ENCODE measurements at places on chromosomes 7 and 10.

GRCh38 chr7:138564365-138564764 is 104.3 kb downstream of the TRIM24 start:
- no peak for DNase-seq

DNA sequence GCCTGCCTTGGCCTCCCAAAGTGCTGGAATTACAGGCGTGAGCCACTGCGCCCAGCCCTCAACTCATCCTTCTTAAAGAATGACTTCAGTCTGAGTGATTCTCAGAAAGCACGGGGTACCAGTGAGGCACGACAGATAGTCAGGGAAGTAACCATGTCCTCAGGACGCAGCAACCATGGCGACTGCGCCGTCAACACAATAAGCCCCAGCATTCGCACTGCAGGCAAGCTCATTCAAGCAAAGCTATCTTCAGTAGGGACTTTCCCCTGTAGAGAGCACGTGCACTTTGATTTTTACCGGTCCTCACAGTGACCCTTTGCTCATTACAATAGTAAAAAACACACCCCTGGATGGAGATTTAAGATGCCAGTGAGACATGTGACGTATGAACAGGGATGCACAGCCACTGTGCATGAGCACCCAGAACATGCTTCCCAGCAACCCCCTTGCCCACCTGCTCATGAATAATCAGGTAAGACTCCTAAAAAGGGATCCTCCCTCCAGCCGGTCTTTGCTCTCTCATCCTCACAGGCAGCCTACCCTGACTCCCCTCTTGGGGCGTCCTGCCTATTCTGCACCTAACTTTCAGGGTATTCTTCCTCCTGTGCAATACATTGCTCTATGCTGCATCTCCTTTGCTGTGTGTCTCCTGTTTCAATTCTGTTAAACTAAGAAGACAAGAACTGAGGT is 9.1 kb downstream of the WDR86 start:
- no peak for DNase-seq

DNA sequence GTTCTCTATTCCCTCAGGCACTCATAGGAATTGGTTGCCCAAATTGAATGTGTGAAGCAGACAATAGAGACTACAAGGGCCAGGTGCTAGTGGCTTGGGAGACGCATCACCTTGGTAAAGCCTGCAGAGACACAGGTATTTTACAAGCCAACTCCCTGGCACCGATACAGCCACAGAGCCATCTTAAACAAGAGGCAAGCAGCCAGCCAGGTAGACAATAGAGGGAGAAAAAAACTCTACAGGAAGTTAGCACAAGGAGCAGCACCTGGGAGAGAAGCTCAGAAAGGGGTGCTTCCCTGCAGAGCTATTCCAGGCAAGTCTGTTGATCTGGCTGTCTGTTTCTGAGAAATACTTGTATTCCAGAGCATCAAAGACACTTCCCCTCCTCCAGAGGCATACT is 43.0 kb upstream of the CDK1 start:
- DNase-seq: no peak

- DNase-seq: no peak
Measured at GRCh38 chr7:31027161-31027965, 24.7 kb upstream of the ADCYAP1R1 start.

- DNase-seq: no peak
Measured at GRCh38 chr7:123305840-123306375, 106.1 kb upstream of the SLC13A1 start.

- no peak for DNase-seq
Measured at GRCh38 chr10:89923661-89924060, 222.3 kb downstream of the KIF20B start.

GRCh38 chr10:124588736-124589490 is 127.3 kb downstream of the LHPP start:
- no peak for DNase-seq

- DNase-seq: no peak
Measured at GRCh38 chr7:148695953-148696352, 2.8 kb upstream of the CUL1 start.

DNA sequence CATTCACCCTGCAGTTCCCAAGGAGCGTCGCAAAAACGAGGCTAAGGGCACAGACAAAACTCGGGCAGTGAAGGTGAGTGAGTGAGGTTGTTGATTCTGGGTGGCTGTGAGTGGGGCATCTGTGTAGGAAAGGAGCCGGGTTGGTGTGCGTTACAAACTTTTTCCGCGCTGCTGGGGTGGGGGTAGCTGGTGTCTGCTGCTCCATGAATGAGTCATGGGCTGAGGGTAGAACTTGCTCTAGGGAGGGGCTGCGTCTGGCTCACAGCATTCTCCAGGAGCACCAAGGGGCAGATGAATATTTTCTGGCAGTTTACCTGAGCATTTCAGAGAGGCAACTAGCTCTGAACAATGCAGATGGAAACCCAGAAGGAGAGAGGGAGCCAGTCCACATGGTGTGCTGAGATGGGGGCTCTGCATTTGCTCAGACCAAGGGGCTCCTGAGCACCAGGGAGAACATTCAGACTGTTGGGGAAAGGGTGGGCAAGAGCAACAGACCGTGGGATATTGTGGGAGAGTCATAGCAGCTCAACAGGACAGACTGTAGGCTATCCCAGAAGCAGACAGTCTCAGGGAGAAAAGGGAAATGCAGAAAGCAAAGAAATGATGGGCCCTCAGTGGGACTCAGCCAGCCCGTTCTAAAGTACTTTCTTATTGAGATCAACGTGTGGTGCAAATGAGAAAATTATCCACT is 18.8 kb downstream of the NOBOX start:
- DNase-seq: no peak

DNA sequence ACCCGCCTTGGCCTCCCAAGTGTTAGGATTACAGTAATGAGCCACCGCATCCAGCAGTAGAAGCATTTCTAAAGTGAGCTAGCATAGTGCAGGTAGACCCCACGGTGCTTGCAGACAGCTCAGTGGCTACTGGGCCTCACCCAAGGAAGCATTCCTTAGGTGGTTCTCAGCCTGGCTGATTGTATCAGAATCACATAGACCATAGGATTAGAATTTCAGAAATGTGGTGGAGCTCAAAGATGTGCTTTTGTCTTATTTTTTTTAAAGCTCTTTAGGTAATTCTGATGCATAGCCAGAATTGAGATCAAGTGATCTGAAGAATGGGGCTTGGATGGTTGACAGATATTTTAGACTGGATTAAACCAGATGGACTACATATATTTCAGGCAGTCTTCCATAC is 10.9 kb downstream of the ANLN start:
- DNase-seq: no peak

DNA sequence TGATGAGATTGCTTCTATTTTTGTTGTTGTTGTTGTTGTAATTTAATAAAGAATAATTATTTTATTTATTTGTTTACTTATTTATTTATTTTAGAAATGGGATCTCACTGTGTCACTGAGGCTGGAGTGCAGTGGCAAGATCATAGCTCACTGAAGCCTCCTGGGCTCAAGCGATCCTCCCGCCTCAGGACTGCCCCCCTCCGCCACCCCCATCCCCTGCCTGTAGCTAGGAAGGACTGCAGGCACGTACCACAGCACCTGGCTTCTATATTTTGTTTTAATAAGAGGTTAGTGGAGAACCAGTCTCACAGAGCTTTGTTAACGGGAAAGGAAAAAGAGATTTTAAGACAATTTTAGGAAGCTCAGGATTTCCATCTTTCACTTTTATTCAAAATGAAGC is 19.5 kb upstream of the SMC3 start:
- no peak for DNase-seq

- no peak for DNase-seq
Measured at GRCh38 chr7:122304996-122305421, 459 bp upstream of the FEZF1 start.

DNA sequence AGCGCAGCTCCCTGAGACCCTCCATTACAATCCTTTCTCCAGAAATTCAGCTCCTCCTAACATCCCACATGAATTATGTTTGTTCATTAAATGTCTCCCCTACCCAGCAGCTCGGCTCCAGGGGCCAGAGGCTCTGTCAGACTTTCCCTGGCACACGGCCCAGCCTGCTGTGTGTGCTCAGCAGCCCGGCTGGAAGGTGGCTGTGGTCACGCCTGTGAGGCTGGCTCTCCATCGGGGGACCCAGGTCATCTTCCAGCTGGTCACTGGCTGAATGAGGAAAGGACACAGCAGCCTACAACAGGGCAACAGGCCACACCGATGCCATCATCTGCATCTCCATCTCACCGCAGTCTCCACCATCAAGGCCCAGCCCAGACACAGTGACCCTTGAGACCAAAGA is 219.8 kb downstream of the MAD1L1 start:
- DNase-seq: no peak

- no peak for DNase-seq
Measured at GRCh38 chr7:5083311-5083711, 37.7 kb downstream of the RBAK start.

- DNase-seq: no peak
Measured at GRCh38 chr7:20440472-20441105, 109.9 kb downstream of the ITGB8 start.

DNA sequence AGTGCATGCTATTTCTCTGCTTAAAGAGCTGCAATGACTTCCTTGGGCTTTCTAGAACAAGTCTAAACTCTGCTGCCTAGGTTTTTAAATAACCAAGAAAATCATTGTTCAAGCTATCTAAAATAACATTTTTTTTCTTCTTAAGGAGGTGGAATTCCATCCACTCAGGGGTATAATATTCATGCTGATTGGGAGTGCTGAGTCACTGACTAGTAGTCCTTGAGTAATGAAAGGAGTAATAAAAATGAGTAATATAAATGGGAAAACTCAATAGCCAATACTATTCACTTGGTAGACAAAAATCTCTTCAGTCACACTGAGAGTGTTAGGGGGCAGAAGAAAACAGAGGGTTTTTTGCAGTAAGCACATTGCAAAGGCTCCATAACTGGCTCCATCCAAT is 72.0 kb downstream of the GFRA1 start:
- no peak for DNase-seq

DNA sequence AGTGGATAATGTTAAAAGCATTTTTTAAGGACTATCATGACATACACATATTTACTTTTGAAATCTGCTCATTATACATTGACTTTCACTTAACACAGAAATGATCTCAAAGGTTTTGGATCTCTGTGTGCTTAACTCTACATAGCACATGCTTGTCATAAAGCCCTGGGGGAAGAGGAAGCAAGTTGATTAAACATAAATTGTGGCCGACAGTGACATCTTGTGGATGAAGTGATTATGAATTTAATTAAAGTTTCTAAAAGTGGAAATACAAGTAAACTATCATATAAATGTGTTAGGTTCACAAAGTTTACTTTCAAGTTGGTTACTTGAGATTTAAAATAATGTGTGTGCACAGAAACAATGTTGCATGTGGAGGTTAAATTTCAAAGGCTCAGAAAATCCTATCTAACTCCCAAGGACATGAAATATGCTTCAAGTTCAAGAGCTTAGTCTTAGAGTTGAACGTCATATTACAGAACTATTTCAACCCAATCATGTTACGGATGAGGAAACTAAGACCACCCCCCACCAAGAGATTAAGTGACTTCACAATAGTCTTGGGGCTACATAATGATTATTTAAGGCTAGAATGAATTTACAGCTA is 1247.8 kb downstream of the GATA3 start:
- peak; percentile 43 for DNase-seq

DNA sequence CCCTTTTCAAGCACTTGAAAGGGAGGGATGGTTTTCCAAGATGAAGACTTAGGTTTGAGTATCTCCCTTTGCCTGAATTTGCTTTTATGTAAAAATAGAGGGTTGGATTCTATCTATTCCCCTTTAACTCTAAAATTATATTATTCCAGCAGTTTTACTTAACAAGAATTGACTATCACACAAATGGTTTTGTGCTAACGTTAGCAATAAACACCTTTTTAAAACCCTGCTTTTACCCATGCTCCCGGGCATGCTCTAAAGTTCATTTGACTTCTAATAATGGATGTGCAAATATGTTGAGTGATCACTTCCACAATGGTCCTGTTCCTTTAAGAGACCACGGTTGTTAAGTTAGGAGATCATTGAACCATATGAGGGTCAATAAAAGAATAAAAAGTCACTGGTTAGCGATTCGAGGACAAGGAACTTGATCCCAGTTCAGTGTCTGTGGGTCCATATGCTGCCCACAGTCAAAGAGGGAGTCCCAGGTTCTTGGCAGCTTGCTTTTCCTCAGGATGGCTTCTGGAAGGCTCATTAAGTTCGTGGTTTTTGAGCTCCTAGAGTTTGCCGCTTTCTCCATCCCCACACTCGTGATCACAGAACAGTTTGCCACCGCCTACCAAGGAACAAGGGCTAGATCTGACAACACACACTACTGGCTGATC is at the start of gene TMEM236:
TMEM236 (plus strand) TSS at position 421 of the 665 bp plus-strand sequence; CDS start at position 516, 95 bp downstream.
- no peak for DNase-seq

- no peak for DNase-seq
Measured at GRCh38 chr7:47302560-47302959, 279.4 kb downstream of the TNS3 start.

DNA sequence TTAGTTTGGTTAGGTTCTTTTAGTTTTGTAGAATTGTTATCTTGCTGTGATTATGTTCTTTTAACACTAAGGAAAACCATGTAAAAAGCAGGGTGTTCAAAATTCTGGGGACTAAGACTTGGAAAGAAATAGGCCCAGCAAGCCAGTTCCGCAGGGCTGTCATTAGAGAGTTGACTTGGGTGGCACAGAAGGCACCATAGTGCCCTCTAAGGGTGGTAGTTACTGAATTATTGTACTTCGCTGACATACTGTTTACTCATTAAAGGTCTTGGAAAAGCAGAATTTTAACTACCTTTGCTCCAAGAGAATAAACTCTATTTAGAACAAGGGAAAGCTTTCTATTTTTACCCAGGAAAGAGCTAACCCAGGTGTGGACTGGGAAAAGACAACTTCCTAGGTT is 86.5 kb downstream of the OTUD1 start:
- peak; percentile 17 for DNase-seq

DNA sequence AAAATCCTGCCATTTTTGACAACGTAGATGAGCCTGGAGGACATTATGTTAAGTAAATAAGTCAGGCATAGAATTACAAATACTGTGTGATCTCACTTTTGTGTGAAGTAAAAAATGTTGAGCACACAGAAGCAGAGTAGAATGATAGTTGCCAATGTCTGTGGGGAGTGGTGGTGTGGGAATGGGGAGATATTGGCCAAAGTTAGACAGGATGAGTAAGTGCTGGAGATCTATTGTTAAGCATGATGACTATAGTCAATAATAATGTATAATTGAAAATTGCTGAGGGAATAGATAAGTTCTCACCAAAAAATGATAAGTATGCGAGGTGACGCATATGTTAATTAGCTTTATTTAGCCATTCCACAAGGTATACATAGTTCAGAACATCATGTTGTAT is 92.0 kb downstream of the GPR85 start:
- no peak for DNase-seq

DNA sequence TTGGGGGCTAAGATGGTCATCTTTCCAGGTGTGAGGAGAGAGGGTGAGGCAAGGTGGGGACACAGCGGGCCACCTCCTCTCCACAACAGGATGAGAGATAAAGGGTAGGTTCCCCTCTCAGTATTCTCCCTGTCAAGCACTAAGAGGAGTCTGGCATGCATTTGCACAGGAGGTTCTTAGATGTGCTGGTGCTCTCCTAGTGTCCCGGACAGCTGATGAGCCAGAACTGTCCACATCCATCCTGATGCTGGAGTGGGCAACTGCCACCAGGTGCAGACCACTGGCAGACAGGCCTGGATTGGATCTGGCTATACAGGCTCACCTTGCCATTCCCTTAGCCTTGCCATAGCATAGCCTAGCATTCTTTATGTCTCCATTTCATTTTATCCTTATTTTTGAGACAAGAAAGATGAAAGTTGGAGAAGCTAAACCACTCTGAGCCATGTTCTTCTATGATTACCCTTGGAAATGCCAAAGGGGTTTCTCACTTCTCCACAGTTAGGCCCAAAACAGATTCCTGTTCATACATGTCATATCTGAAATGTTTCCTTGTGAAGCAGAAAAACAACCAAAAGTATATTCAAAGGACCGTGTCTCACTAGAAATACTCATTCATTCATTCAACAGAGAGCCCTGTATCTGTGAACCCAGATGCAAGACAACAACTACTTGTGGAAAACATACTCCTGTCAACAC is 48.8 kb upstream of the ANTXRL start:
- DNase-seq: no peak

Data from CD4-positive, alpha-beta T cell treated with Interleukin-15 for 4 hours (primary cell).